Activated CD4-positive, alpha-beta memory T cell treated with anti-CD3 and anti-CD28 coated beads, Interleukin-2, amount 10 ng/mL, durations not matched to agents 7 days and 5 days (primary cell): ENCODE measurements at places on chromosomes 6 and 20. TPM values are rescaled to one million over a fixed set of nuclear protein-coding genes. Genes with fewer than 3 reads are reported as not detected.

GRCh38 chr6:125082908-125083683 is 70.5 kb upstream of the TPD52L1 start:
- no peak for DNase-seq

- peak; percentile 18 for DNase-seq
Observed at GRCh38 chr6:7058250-7058923, 49.4 kb upstream of the RREB1 start.

DNA sequence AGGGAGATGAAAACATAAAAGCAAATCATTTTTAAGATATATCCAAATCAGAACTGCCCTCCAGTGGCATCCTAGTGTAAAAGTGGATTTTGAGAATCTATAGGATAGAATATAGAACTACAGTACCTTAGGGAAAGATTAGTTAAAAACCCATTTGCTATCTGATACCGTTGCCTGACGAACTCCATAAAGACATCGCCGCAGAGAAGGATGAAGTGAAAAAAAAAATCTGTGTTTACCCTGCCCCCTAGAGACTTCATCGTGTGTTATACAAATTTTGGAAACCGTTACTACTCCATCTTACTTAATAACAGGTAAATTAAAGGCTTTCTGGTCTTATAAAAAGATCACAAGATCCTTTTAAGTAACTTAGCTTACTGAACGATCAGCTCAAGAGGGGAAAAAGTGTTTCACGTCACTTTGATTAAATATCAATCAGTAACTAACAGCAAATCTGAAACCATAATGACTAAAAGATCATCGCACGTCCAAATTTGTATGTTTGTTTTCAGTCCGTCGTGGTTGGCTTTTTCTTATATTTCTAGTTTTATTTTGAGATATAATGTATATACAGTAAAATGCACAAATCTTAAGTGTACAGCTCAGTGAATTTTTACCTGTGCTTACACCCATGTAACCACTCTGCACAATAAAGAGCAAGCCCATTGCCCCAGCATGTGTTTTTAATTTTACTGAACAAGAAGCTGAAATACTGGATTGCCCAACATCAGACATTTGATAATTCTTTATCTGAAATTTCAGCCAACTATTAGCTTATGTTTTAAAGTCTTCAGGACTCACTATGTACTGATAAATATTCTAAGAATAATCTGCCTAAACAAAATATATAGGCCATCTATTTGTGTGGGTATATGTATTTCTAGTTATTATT is 881 bp upstream of the MCM3 start:
- DNase-seq = no peak

GRCh38 chr6:139240161-139241010 is 51.4 kb downstream of the TXLNB start:
- DNase-seq = no peak

RGS17 gene
- 0.10 TPM for total RNA-seq

DNA sequence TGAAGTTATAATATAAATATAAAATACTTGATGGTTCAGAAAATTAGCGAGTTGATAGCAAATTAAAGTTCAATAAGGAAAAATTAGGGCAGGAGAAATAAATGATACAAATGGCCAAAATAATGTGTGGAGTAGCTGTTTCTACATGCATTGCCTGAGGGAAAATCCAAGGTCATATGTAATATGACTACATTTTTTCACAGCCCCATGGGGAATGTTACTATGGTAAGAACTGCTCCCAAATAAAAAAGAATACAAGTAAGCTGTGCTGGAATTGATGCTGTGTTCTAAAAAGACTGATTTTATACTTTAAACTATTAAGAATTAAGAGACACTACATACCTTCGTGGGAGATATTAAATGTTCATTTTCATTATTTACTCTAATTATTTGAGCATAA is 34.1 kb downstream of the MEI4 start:
- no peak for DNase-seq

- no peak for DNase-seq
Observed at GRCh38 chr6:20350215-20350614, 51.5 kb upstream of the E2F3 start.

- no peak for DNase-seq
Observed at GRCh38 chr6:136079701-136080565, 170.2 kb downstream of the MTFR2 start.

DNA sequence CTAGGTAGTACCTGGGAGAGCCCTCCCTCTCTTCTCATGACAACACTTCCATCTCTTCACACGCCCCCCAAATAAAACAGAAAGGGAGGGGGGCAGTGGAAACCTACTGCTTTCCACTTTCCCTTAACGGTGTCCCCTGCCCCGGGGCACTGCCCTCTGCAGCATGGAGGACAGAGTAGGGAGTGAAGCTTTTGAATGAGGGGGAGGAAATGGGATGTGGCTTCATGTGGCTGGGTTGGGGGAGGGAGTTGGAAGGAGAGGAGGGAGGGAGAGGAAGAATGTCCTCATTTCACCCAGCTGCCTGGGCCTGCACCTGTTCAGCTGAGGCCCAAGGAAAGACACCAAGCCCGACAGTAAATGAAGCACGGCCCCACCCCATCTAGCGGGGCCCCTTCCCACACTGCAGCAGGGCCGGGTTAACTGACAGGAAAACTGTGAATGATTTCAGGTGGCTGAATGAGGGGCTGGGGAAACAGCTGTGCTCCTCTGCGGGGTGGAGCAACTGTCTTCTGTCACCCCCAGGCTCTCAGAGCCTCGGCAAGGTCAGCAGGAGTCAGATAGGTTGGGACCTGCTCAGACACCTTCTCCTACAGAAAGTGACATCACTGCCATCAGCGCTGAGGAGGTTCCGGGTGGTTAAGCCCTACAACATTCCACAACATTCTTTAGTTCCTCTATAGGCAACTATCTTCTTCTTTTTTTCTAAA is 40.0 kb upstream of the TAF8 start:
- peak; percentile 33 for DNase-seq

DNA sequence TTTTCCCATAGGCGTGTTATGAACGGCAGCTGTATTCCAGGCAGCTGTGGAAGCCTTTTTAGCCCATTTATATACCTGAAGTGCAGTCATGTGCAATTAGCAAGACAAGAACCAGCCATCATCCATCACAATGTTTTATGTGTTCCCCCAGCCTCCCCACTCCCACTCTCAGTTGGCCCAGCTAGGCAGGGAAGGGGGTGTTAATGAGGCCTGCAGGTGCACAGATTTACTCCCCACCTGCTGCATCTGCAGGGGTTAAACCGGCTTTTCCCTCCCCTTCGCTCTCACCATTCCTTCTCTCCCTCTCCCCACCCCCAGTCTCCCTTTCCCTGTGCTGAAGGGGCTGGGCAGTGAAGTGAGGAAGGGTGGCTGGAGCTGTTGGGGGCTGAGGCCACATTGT is 149.8 kb upstream of the AKAP12 start:
- DNase-seq = no peak

SSTR4 gene
- not detected for total RNA-seq

DNA sequence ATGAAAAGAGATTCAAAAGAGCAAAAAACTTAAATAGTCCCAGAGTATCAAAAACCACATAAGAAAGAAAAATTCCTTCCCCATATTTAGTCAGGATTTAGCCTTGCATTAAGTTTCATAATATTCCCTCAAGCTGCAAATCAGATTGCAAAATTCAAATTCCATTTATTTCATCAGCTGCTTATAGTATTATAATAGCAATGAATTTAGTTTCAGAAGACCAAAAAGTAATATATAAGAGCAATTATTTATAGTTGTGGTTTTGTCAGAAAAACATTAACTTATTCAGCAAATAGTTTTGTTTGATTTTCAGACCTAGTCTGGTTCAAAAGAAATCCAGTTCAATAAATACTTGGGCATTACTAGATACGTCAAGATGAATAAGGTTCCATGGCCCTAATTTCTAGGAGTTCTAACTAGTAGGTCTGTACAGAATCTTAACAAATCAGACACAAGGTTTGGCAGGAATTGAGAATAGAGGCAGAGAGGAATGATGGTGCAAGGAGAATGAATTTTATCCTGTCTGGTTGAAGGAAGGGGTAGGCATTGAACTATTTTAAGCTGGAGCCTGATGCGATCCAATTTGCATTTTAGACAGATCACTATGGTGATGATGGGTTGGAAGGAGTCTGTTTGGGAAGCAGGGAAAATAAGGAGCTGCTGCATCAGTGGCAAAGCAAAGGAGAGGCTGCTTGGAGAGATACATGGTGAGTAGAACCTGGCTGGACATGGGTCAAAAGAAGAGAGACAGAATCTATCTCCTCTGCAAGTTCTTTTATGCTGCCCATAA is 163.9 kb upstream of the STXBP5 start:
- no peak for DNase-seq

RNF217 gene
- 1.1 TPM for total RNA-seq

CYP24A1 gene
- not detected for total RNA-seq

DNA sequence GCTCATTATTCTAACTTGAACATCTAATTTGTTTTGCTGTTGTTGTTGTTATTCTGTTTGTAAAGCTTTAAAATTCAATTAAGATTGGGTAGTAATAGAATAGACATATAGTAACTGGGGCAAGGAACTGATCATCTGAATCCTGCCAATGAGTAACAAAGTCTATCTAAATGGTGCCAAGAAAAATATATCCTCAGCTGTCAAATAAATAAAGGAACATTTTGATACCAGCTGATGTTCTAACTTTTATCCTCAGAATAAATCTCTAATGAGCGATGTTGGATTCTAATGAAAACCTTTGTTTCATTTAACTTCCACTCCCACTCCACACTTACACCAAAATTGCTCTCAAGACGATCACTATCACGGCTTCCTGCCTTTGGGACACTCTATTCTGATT is 210.9 kb downstream of the TINAG start:
- no peak for DNase-seq

AVP gene
- total RNA-seq = not detected

- no peak for DNase-seq
Observed at GRCh38 chr6:137724018-137724403, 143.0 kb upstream of the TNFAIP3 start.

DNA sequence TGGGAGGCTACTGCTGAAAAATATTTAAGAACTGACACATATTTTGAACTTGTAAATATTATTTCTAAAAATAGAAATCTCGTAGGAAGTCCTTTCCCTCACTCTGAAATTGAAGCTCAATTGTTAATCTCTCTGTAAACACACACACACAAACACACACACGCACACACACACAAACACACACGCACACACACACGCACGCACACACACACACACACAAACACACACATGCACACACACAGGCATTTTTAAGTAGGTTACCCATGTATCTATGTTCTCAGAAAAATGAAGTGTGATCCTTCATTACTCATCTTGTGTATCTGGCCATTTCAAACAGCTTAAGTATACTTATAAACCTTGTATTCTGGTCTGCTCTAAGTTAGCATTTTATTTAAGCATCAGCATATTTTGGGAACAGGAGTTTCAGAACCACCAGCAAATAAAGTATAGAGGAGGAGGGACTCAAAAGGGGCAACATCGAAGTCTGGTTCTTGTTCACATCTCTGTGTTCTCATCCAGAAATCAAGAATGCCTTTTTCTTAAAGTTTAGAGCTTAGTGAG is 11.6 kb downstream of the CCN6 start:
- no peak for DNase-seq

EZR gene
- total RNA-seq = 225 TPM

DNA sequence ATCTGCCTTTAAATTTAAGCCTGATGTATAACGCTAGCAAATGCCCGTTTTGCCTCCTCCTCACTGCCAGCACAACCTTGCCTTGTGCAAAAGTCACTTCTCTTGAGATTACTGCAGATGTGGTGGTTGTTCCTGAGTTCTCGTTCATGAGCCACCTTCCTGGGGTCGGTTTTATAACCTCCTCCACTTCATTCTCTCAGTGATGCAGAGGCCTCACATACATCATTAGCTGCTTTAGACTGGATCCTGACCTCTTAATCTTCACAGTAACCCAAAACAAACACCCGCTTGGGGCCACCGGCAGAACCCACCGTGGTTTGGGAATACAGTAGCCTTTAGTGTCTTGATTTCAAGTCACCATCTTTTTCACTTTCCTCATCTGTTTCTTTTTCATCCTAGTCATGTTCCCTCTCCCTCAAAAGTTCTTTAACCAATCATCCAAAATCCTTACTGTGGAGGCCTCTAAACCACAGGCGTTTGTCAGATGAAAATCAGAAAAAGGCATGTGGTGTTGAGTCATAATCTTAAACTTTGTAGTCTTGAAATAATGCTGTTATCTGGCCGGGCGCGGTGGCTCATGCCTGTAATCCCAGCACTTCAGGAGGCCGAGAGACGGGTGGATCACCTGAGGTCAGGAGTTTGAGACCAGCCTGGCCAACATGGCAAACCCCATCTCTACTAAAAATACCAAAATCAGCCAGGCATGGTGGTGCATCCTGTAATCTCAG is 430.3 kb upstream of the SOX4 start:
- DNase-seq = no peak

- DNase-seq = no peak
Observed at GRCh38 chr6:142551274-142551811, 249.5 kb downstream of the ADGRG6 start.

PXMP4 gene
- total RNA-seq = 13.9 TPM
